Suppressor macrophage (primary cell): ENCODE measurements at places on chromosomes 6 and 20.

DNA sequence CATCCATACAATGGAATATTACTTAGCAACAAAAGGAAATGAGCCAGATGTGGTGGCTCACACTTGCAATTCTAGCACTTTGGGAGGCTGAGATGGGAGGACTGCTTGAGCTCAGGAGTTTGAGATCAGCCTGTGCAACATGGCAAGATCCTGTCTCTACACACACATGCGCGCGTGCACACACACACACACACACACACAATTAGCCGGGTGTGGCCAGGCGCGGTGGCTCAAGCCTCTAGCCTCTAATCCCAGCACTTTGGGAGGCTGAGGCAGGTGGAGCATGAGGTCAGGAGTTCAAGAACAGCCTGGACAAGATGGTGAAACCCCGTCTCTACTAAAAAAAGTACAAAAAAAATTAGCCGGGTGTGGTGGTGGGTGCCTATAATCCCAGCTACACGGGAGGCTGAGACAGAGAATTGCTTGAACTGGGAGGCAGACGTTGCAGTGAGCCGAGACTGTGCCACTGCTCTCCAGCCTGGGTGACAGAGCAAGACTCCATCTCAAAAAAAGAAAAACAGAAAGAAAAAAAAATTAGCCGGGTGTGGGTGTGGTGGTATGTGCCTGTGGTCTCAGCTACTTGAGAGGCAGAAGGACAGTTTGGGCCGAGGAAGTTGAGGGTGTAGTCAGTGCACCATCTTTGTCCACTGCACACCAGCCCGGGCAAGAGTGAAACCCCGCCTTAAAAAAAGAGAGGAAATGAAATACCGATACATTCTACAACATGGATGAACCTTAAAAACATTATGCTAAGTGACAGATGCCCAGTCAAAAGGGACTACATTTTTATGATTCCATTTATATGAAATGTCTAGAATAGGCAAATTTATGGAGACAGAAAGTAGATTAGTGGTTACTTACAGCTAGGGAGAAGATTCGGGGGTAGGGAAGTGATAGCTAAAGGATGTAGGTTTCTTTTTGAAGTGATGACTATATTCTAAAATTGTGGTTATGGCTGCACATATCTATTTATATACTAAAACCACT is 52.5 kb downstream of the RBL1 start:
- peak; percentile 22 for DNase-seq

DNA sequence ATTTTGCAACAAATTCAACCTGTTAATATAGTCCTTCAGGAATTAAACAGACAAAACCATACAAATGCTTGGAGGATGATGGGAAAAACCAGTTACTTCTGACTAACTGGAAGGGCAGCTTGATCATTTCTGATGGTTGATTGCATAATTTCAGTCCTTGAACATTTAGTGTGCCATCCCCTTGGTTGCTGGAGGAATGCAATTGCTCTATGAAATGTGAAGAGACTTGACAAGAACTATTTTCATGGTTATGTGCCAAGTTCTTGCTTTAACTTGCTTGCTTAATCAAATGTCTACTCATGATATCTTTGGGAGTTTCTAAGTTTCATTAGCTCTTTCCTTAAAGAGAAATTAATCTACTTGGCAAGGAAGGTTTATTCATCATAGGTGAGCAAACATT is 45.2 kb downstream of the ANKEF1 start:
- no peak for DNase-seq

DNA sequence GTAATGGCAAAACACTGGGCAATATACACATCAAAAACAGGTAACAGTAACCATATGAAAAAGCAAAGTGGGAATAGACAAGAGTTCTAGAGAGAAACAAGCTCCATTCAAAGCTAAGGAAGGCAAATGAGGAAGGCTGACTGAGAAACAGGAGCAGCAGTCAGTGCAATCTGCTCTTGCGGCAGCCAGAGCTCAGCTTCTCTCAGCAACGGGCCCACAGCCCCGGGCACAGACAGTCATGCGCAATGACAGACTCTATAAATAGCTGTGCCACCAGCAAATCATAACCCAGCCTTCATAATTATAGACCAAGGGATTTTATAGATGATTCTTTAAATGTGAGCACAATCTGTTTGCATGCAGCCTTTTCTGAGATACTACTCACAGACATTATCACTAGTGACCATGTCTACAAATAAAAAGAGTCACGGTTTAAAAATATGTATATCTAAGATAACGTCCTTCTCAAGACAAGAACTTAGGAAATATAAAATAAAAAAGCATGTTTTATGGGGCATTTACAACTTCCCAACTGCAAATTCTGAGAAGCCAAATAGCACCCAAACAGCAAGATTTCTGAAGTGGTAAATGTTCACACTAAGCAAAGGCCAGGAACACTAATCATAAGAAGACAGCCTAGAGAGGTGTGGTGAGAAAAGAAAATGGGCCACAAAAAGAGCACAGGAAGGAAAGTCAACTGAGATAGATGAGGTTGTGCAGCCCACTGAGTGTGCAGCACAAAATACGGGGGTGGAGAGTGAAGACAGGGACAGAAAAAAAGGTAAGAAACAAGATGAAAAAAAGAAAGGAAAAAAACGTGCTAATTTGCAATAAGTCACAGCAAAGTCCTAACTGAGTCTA is 39.9 kb upstream of the BEND6 start:
- peak; percentile 69 for DNase-seq

GRCh38 chr6:30889921-30890645 is 5.8 kb downstream of the DDR1 start:
- no peak for DNase-seq

- DNase-seq = no peak
These were observed 47.0 kb downstream of the TFEB start for GRCh38 chr6:41688256-41688965.

DNA sequence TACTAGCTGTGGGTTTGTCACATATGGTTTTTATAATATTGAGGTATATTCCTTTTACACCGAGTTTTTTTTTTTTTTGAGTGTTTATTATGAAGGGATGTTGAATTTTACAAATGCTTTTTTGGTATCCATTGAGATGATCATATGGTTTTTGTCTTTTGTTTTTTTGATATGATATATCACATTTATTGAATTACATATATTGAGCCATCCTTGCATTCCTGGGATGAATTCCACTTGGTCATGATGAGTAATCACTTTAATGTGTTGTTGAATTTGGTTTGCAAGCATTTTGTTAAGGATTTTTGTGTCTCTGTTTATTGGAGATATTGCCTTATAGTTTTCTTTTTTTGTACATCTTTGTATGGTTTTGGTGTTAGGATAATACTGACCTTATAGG is 3.3 kb upstream of the ZNF337 start:
- DNase-seq = no peak
